ENCODE measurements at places on chromosomes 3 and 15.

- no peak for DNase-seq
Observed at GRCh38 chr3:107384907-107385306, 7.7 kb downstream of the CCDC54 start.

DNA sequence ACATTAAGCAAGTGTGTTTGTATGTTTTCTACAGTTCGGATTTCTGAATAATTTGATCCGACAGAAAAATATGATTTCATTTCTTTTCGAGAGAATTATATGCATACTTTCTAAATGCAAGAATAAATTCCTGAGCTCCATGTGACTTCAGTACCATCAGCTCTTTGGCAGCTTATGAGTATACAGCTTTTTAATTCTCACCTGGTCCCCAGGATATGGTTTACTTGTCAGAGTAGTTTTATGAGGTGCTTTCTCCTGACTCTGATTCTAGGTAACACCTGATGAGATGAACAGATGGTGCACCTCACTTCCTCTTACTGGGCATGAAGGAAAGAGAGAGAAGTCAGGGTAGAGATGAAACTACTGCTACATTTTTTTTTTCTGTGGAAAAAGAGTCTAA, 3.1 kb downstream of the HGD start:
- no peak for DNase-seq

- no peak for DNase-seq
Observed at GRCh38 chr3:197499427-197499826, 56.3 kb downstream of the BDH1 start.

GRCh38 chr3:196254376-196255283, 32.9 kb downstream of the PCYT1A start:
- no peak for DNase-seq

DNA sequence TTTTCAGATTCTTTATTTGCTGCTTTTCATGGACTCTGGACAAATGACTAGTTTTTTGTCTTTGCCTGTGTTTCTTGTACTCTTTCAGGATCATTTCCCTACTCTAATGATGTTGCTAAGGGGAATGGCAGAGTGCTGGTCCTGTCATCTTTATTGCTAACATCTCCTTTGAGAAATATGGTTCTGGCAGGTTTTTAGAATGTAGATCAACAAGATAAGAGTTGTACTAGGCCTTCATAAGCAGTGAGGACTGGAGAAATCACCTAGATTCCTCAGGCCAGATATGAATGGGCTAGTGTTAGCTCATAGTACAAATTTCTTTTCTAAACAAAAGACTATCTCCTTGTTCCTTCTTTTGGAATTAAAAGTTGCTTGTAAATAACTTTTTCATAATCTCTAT, 156.0 kb downstream of the UBE2E2 start:
- no peak for DNase-seq

DNA sequence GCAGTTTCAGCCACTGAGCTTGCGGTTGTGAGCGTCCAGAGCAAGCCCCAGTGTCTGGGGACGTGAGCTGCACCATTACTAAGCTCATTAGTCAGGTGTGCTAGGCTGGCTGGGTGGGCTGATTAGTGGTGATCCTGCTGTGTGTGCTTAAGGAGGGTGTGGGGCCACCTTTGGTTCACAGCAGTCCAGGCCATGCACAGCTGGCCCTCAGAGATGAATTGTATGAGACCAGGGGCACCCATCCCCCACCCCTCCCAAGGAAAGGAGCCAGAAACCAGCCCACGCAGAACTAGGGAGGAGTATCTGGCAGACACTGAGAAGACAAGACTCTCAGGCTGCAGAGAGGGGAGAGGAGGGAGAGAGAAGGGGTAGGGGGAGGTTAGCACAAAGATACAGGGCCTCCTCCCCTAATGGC, 3.8 kb downstream of the TYRO3 start:
- DNase-seq = peak; percentile 61

GRCh38 chr3:46846624-46847542, 16.4 kb downstream of the MYL3 start:
- DNase-seq = no peak

DNA sequence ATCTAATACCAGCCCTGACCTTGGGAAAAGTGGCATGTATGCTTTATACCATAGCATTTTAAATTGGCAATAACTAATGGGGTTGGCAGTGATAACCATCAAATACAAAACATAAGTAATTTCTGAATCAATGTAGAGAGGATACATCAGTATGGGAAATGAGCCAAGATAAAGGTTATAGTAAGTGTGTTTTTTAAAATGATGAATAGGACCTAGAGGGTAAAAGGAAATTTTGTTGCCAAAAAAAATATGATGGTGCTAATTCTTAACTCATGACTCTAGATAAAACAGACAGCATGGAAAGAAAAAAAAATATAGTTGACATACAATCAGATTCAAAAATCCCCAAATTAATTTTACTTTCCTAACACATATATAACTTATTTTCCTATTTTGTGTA, 75.4 kb upstream of the ROBO1 start:
- DNase-seq = no peak

All from hindlimb muscle (tissue), 1 donor.